NCI-H2171 (cell line): ENCODE measurements at places on chromosomes 11 and 22.

DNA sequence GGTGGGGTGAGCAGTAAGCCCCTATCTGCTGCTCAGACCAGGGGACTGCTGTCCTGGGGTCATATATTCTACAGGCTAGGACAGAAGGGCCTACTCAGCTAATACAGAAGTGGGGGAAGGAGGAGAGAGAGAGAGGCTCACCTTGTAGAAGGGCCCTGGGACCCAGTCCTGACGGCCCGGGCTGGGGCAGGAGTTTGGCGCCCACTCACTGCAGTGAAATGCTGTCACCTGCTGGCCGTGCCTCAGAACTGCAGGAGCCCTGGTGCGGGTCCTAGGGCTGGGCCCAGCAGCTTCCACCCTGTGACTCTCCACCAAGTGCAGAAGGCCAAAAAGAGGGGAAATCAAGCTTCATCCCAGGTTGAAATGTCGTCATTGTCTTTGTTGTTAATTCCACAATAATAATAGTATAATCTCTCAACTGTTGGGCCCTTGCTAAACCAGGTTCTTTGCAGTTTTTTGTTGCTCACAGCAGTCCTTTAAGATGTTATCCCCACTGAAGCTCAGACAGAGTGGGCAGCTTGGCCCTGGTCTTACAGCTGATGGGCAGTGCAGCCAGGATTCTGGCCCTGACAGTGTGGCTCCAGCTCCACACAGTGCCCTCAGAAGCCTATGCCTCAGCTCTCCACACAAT is 29.6 kb downstream of the TRIM29 start:
- peak; percentile 38 for DNase-seq

DNA sequence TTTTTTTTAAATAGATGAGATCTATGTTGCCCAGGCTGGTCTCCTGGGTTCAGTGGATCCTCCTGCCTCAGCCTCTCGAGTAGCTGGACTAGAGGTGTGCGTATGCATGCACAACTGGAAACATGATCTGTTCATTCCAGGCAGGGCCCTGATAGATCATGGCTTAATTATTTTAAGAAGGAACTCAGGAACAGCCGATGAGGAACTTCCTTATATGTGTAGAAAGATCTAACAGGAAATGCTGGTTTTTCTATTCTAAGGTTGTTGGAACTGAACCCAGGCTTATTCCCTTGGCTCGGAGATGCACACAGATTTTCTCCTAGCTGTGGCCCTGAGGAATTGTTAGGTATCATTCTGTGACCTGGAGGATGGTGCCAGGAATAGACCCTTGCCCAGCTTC is 32.4 kb downstream of the SPECC1L start:
- DNase-seq: no peak

- no peak for DNase-seq
Observed at GRCh38 chr22:18063306-18063705, 14.5 kb upstream of the PEX26 start.

GRCh38 chr22:29144786-29145160 is 60.9 kb upstream of the EMID1 start:
- no peak for DNase-seq

GRCh38 chr11:87101956-87102580 is 64.3 kb downstream of the TMEM135 start:
- no peak for DNase-seq
